ENCODE measurements at places on chromosomes 11 and 22. TPM values are rescaled to one million over a fixed set of nuclear protein-coding genes. Genes with fewer than 3 reads are reported as not detected.
A peak's percentile ranks its signal among the peaks of the same experiment; 100 is the strongest.

The APOBEC3G gene
- total RNA-seq, result 29.1 TPM

The OR6M1 gene
- not detected for total RNA-seq

DNA sequence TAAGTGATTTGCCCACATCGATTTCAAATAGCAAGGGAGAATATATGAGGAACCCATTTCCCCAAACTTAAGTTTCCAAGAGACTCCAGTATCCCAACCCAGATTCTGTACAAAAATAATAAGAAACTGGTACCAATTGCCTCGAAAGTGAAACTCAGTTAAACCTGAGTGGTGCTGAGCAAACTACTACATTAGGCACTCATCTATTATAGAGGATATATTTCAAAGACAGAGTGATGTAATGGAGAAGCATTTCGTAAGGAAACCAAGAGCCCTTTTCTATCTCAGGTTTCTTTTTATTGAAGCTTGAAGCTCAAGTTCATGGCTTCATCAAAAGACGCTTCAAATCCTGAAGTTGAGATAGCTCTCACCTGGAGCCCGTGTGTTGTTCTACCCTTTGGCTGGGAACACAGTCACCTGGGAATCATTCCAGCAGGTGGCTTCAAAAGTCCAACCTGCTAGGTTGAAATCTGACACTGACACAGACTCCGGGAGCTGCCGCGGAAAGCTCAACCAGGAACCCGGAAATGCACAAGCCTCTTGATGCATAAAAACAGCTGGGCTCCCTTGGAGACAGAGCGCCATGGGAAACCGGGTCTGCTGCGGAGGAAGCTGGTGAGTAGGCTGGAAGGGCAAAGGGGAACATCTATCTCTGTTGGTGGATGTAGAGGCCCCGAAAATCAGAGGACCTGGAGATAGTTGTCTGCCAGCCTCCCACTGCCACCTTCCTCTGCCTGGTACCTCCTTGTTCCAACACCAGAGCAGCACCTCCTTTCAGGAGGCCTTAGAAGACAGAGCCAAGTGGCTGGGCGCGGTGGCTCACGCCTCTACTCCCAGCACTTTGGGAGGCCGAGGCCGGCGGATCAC lies at the start of gene C11orf52:
C11orf52 (plus strand) TSS at position 524 of the 867 bp plus-strand sequence; CDS start at position 584, 60 bp downstream.
- DNase-seq, result no peak

DNA sequence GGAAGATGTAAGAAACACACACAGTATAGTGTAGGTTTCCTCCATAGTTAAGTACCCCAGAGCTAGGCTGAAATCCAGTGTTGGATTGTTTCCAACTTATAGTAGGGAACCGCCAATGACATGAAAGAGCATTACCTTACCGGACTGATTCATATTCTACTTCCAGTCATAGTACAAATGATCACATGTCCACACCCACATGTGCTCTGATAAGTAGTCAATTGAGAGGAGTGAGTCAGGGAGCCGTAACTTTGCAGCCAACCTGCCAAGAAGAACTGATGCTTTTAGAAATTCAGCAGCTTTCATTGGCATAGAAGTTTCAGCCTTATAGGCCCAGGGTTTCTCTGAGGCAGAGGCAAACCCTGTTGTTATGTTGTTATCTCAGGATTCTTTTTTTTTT lies 240.6 kb downstream of the ETS1 start:
- peak; percentile 52 for DNase-seq

DNA sequence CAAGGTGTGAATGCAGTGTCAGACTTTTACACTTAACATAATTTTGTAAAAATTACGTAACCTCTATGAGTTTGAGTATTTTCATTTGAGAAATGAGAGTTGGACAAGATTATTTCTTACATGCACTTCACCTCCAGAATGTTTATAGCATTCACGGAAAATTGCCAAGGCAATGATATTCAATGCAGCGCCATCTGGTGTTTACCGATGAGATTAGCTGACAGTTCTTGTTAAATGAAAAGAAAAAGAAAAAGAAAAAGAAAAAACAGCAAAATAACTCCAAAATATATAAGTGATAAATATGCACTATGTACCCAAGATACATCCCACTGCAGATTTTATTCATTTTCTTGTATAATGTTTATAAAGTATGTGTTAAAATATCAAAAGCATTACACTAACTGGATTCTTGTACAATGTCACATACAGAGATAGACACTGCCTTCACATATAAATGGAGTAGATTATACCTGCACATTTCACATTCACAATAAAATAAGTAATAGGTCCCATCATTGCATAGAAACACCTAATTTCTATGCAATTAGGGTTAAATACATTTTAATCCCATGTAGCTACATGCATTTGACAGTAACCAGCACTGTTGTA lies 976.3 kb upstream of the FAT3 start:
- DNase-seq, result no peak

- no peak for DNase-seq
These were observed 16.9 kb upstream of the ALX4 start for GRCh38 chr11:44326615-44327475.

- DNase-seq, result no peak
These were observed 18.5 kb downstream of the CABP7 start for GRCh38 chr22:29738118-29738815.

DNA sequence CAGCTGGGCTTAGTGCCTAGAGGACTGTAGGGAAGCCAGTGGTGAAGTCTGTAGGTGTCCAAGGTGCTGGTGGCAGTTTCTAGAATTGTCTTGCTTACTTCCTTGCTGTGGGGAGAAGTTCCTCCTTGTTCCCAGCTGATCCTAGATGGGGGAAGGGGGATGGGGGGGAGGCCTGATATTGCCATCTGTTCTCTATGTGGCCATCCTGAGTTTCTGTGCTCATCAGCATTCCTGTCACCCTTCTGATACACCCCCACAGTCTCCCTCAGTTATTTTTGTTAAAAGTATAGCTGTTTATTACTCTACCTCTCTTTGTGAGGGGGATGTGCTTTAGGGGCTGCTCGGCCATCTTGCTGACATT lies 36.5 kb downstream of the MADD start:
- no peak for DNase-seq

DNA sequence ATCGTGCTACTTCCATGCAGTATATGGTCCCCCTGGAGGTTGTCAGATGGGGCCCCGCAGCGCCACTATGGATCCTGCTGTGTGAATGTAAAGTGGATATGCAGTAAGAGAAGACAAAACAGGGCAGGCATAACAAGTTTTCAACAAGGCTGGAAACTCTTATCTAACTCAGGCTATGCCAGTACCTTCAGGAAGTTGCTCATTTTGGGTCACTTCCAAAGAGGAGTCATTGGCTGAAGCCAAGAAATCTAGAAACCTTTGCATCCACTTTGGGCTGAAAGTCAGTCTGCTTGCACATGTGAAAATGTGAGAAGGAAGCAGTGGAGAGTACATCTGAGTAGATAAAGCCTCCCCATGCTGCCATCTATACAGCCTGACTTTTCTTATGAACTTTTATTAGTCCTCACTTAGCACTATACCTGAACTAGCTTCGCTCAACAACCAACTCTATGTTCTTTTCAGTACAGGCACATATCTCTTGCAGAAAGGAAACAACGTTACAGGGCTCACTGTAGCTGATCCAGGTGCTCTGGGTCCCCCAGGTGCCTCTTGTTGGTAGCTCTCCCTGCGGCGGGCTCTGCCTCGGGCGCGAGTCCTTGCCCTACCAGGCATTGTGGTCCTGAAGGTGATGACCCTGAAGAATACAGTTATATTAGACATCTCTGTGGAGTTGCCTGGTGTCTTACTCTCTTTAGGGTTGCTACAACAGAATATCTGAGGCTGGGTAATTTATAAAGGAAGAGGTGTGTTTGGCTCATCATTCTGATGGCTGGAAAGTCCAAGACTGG lies 12.4 kb downstream of the PIWIL3 start:
- DNase-seq, result no peak

DNA sequence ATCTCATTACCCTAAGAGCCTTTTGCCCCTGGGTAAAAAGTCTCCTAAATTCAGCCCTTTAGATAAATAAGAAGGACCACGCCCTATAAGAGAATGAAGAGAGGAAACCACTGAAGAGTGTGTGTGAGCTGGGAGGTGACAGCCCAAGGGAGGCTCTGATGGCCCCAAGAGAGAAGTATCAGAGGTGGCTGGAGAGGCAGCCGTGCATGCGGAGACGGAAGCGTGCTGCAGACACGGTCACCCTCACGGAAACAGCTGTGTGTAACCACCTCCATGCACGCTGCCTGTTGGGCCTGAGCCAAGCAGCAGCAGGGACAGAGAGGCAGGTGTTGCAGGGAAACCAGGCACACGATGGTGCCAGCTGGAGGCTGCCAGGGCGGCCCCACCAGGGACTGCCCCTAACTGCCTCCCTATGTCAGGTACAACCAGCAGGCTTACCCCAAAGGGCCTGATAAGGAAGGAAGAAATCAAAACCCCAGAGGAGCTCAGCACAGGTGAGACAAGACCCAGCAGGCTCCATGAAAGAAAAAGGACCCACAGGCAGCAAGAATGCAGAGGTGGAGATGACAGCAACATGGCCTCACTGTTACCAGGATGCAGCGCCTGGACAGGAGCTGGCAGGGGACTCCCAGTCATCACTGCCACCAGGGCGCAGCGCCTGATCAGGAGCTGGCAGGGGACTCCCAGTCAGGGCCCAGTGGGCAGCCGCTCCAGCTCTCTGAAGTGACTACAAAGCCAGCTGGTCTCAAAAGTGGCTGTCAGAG lies 7.8 kb downstream of the LARGE2 start:
- DNase-seq, result no peak

DNA sequence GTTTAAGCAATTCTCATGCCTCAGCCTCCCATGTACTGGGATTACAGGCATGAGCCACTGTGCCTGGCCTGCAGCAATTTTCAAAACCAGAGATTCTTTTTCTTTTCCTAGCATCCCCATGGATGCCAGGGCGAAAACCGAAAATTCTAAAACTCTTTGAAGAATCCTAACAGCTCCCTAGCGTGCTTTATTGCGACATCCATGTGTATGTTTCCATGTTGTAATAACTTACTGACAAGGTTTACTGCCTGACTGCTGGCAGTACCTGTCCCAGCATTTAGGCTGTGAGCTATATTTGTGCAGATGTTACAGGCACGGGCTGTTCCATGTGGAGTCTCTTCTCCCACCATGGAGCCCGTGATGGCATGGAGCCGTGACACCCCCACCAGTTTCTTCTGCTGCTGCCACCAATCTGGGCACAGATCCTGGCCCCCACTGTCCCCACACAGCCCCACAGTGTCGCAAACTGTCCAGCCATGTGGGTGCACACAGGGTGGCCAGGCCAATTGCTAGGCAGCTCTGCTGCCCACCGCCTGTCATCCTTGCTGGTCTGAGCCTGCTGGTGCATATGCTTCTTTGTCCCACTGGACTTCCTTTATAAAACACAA lies 7.1 kb upstream of the TAB1 start:
- DNase-seq, result no peak
